ENCODE measurements at places on chromosomes 1 and 21.

GRCh38 chr1:172108161-172108893 is 267.0 kb downstream of the DNM3 start:
- DNase-seq, result no peak

DNA sequence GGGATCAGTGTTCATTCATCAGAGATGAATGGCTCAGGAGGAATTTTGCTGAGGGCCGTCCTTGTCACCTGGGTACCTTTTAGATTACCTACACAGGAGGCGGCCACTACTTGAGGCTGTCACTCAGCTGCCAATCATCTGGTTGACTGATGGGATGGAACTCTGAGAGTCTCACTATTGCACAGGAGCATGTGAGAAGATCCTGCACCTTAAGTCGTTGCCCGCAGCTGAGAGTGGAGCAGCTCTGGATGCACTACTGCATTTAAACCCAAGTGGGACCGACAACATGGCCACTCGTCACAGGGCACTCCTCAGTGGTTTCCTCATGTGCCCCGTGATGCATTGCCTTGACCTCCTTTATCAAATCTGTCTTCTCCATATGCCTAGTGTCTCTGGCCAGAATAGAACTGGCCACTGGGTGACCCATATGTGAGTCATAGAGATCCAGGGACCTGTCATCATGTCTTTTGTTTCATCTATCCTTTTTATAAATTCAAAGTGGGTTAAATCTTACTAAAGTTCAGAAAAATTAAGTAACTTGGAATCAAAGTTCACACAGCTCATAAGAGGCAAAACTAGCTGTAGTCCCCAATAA is 165.5 kb downstream of the ZSCAN20 start:
- no peak for DNase-seq

GRCh38 chr1:145805057-145805456 is 18.8 kb downstream of the RNF115 start:
- DNase-seq, result no peak

DNA sequence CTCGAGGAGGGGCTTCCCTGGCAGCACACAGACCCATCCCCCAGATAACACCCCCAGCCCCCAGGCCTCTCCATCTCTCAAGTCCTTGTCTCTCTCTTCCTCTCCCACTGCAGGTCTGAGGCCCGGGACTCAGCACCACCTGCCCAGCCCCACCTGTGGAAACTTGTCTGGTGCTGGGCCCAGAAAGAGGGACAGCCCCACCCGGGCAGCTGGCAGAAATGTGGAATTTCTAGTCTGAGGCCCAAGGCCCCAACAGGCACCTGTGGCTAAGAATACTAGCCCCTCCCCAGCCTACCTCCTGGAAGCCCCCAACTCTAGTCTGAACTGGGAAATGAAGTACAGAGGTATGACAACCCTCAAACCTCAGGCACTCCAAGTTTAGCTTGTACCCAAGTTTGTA is 15.4 kb downstream of the TTC39A start:
- no peak for DNase-seq

DNA sequence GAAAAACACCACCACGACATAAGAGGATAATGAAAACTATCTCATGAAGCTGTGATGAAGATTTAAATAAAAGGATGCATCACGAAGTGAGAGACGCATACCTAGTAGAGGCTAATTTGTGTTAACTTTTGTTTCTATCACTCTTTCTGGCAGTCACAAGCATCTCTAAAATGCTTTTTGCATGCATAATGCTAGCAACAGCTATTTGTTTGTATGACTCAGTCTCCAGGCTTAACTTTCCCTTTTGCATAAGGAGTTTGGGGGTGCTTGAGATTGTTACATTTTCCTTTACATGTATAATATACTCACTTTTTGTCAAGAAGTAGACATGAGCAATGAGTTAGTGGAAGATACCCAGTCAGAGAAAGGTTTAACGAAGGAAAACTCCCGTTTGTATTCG is 385.4 kb downstream of the DISC1 start:
- no peak for DNase-seq

DNA sequence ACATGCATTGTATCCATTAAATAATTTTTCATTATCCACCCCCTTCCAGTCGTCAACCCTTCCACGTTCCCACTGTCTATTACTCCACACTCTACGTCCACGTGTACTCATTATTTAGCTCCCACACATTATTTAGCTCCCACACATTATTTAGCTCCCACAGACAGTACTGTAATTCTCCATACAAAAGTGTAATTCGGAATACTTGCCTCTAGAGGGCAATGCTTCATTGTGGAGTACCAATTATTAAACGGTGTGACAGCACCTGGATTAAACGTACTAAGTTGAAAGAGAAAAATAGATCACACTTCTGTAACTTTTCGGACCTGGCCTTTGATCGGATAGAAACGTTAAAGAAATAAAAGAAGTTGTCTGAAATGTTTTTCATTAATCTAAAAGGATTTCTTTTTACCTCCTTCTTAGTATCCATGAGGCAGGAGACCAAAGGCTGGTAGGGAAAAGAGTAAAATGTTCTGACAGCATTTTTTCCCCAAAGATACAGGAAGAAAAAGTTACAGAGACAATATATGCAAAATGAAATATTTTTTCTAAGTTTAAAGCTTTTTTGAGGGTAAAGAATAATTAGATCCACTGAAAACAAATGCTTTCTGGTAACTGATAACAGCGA is 99.2 kb downstream of the LHX8 start:
- DNase-seq, result no peak

DNA sequence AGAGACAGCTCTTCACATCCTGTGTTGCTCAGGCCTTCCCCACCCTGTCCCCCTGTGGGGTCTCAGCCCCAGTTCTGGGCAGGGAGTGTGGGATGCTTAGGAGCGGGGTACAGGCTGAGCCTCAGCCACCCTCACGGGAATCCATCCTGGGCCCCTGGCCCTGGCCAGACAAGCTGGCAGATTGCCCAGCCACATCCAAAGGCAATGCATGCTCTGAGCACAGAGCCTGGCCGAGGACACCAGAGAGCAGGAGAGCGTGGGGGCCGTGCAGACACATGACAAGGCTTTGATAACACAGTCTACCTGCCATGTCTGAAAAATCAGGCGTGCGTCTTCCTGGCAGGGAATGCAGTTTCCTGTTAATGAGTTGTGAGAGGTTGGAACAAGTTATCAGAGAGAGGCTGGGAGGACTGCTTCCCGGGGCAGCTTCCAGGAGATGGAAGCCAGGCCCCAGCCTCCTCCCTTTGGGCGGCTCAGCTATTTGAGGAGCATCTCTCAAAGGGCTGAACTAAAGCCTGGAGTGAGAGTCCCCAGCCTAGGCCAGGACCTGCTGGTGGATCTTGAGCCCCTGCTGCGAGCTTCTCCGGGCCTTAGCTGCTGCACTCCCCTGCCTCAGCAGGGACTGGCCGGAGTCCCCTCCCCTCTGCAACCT is 72.2 kb upstream of the SELENON start:
- no peak for DNase-seq

GRCh38 chr1:207867136-207868109 is 43.5 kb downstream of the CD34 start:
- no peak for DNase-seq

- no peak for DNase-seq
Measured at GRCh38 chr21:42056996-42057689, 14.0 kb upstream of the UMODL1 start.

- no peak for DNase-seq
Measured at GRCh38 chr1:53948291-53948690, 2.1 kb downstream of the LRRC42 start.

GRCh38 chr1:34019741-34020552 is 145.1 kb downstream of the CSMD2 start:
- DNase-seq, result no peak

DNA sequence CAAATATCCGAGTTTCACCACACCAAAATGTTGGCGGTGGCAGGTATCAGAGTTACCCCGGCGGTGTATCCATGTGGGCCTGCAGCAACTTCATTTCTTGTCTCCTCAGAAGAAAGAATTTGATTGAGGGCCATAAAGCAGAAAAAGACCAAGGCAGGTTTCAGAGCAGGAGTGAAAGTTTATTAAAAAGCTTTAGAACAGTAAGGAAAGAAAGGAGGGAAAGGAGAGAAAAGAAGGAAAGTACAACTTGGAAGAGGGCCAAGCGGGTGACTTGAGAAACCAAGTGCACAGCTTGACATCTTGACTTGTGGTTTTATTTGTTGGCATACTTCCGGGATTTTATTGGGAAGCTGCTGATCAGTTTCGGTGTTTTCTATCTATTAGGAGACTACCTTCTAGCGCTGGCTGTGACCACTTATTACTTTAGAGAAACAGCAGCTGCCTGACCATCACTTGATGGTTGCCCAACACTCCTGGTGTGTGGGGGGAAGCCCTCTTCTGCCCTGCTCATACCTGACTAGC is 75.5 kb upstream of the RAB3GAP2 start:
- no peak for DNase-seq

DNA sequence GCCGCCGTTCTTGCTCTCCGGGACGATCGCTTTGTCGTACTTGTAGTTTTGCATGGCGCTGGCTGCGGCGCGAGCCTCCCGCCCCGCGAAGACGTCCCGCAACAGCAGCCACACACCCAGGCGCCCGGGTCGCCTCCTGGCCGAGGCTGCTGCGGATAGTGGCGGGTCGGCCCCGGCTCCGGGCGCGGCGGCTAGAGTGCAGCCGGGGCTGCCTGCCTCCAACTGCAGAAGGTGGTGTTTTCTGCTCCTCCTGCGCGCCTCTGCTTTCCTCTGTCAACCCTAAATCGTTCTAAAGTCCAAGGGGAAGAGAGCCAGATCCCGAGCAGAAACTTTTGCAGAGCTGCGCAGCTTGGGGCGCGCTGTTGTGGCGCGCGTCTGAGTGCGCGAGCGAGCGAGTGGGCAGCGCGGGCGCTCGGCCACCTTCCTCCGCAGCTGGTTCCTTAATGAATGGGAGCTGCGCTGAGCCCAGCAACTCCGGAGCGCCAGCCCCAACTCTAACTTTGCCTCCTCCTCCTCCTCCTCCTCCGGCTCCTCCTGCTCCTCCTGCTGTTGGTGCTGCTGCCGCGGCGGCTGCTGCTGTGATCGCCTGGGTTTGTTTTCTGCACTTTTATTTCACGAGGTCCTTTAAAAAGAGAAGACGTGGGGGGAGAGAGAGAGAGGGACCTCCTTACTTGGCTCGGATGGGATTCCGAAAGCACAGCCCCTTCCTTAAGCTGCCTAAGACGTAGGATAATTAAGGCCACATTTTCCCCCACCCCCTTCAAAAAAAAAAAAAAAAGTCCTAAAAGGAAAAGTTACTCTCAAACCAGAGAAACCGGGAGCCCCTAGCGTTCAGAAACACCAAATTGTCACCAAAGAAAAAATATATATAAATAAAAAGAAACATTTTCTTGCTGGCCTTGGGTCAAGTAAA is at the start of gene PLPP3:
Gene PLPP3 (minus strand): TSS at position 601 of the 913 bp plus-strand sequence. CDS start 547 bp downstream, at position 54.
- no peak for DNase-seq

- DNase-seq, result no peak
Measured at GRCh38 chr1:25653558-25653957, 37.0 kb downstream of the MAN1C1 start.

DNA sequence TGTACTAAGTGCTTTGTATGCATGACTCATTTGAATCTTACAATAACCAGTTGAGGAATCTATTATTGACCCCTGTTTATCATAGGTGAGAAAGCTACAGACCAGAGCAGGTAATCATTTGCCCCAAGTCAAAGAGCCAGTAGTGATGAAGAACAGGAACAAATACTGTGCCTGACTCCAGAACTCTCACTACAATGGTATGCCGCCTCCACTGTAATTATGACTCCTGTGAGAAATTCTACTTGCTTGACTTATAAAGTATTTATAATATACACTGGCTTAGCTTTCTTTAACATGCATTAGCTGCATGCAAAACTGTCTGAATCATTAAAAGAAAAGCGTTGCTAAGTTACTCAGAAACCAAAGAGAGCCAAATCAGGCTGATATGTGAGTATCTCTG is 92.6 kb downstream of the ZNF281 start:
- DNase-seq, result no peak

All from stimulated activated CD4-positive, alpha-beta T cell treated with anti-CD3 and anti-CD28 coated beads, Interleukin-12 subunit alpha, Interleukin-12 subunit beta, amount 100 ng/mL, for 24 hours (primary cell).